ENCODE measurements at places on chromosomes 4 and X. TPM values are rescaled to one million over a fixed set of nuclear protein-coding genes. Genes with fewer than 3 reads are reported as not detected.

The SHROOM4 gene
- 6.6 TPM for total RNA-seq

The F9 gene
- total RNA-seq: not detected

The PCDH7 gene
- total RNA-seq: 1.2 TPM

GRCh38 chr4:76569706-76570105 lies 134.7 kb downstream of the SHROOM3 start:
- DNase-seq: no peak

- peak; percentile 42 for DNase-seq
Measured at GRCh38 chrX:20454117-20454516, 187.4 kb upstream of the RPS6KA3 start.

- no peak for DNase-seq
Measured at GRCh38 chr4:110062166-110062565, 136.2 kb downstream of the ELOVL6 start.

All from SJSA1 (cell line).